Muscle of arm (tissue), 14 donors: ENCODE measurements at places on chromosomes 7 and 10.
A peak's percentile ranks its signal among the peaks of the same experiment; 100 is the strongest.

- no peak for DNase-seq
These were observed 720.2 kb downstream of the AUTS2 start for GRCh38 chr7:70318511-70318910.

DNA sequence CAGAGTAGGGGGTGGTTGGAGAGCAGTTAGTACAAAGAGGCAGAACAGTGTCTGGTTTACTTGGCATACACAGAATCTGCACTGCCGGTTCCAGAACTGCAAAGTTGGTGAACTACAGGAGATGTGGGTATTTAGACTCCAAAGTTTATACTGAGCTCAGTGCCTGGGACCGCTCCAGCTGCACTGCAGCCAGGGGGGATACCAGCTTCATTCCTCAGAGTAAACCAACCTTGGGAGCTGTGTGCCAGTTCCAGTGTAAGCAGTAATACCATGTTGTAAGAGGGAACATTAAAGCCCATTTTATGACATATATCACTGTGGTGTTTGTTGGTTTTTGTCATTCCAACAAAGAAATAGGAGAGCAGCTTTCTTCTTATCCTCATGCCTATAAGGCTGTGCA lies 23.4 kb downstream of the LOXL4 start:
- DNase-seq, result no peak

DNA sequence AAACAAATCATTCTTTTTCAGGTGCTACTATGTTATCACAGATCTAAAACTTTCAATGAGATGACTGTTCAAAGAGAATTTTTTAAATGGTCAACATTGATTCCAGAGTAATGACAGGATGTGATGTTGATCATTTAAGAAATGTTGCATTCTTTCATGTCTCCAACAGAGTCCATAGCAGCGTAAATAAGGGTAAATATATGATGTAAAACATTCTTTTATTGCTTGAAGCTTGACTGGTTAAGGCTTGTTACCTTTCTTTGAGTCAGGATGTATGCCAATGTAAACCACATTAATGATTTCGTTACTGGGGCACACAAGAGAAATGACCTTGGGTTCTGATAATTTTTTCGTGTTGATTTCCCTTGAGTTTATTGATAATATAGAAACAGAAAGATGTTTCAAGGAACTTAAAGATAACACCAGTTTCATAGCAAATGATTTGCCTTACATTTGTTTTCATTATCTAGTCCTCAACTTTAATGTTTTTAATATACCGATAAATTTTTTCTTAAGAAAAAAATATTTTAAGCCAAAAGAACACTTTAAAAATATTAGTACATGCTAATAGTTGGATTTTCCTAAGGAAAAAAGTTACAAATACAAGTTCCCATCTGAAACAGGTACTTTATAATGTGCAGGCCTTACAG lies 3.5 kb downstream of the STK17A start:
- no peak for DNase-seq

GRCh38 chr10:100531761-100532160 lies 2.1 kb upstream of the NDUFB8 start:
- DNase-seq, result no peak

DNA sequence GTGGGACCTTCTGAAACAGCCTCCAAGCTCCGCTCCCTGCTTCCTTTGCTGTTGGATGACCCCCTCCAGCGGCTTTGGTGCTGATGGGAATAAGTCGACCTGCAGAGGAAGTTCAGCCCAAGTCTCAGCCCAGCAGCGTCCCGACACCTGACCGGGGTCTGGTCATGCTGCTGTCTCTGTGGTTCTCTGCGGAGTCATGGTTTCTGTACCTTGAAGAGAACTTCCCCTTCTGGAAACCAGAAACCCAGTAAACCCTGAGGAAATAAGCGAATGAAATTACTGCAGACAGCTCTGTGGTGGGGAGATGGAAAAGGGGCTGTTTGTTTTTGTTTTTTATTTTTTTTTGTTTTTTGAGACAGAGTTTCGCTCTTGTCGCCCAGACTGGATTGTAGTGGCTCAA lies 18.3 kb upstream of the ZNF12 start:
- no peak for DNase-seq

DNA sequence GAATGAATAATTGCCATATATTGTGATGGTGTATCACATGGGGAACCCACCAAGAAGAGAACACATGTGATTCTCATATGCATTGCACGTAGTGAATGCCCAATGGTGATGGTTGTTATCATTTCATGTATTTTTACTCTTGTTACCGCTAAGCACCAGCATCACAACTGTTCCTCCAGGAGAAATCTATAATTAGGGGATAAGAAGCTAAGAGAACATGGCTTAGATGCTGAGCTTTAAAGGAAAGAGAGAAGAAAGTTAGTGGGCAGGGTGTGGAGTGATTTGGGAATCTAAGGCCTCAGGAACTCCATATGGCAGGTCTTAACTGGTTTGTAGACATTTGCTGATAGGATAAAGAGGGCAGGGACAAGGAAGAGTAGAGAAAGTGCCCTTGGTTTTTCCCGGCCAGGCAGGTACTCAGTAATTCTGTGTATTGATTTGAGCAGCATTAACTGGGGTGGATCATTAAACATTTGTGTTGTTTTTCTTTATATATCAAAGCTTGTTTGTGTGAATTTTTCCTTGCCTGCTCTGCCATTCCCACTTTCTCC lies 145.9 kb downstream of the LRRC4 start:
- DNase-seq, result no peak

GRCh38 chr7:36659172-36659516 lies 65.2 kb downstream of the AOAH start:
- no peak for DNase-seq

GRCh38 chr7:40621592-40621998 lies 486.8 kb downstream of the SUGCT start:
- no peak for DNase-seq

DNA sequence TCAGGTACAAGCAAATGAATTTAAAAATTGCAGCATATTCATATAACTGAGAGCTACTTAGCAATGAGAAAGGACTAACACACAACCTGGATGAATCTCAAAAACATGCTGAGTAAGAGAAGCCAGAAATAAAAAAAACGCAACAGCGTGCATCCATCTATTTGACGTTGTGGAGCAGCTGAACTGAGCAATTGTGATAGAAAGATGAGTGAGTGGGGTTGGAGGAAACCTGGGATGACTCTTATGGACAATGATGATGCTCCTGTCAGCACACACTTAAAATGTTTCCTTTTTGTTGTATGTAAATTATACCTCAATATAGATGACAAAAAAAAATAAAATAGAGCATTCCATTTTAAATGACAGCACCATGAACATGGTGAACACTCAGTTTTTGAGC lies 36.0 kb upstream of the AKR1E2 start:
- no peak for DNase-seq

DNA sequence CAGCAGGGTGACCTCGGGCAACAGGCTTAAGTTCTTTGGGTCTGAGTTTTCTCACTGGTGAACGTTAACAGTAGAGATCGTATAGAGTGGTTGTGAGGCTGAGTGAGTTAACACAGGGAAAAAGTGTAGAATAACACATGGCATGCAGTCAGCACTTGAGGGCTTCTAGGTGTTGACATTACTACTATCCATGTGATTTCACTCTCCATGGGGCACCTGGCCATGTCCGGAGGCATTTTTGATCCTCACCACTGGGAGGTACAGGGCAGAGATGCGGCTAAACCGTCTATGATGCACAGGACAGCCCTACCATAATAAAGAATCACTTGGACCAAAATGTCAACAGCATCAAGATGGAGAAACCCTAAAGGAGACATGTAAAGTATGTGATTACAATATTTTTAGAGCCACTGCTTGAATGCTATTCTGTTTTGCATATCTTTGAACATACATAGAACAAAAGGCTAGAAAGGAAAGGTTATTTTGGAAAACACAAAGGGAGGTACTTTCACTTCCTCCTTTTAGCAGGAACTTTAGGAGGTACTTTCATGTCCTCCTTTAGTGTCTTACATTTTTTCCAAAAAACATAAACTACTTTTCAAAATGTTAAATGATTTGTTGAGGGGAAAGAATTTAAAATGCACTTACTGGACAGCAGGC lies 44.3 kb downstream of the NOD1 start:
- no peak for DNase-seq

DNA sequence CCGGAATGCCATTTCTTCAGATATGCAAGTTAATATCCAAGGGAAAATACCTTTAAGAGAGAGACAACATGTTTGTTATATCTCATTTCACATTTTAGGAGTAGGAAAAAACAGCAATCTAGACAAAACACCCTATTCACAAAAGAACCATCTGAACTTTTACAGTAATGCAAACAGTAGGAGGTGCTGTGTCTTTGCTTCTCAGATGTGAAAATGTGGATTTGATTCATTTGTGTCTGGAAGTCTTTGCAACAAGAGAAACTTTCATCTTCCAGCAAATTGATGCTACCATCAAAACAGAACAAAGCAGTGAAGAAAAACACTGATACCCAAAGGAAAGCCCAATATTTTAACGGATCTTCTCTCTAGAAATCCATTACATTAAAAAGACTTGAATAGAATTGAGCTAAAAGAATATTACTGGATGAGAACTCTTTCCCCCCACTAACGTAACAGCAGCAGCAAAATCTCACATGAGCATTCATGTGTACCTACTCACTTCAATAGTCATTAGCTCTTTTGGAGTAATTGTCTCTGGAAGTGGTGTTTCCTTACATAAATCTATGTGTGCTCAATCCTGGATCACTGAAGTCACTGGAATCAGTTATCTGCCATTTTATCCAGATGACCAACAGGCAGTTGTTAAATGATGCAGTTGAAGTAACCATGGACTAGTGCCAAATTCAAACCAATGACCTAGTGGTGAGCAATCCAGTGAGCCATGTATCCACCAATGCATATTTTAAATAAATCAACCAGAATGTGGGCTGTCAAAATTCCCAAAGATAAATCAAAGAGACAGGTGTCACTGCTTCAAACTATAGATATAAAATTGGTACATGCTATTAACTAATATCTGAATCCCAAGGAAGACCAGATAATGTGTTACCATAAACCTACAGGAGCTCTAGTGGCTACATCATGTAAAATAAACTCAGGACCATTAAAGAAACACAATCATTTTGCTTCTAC lies 1.8 kb downstream of the SEMA3C start:
- DNase-seq, result peak; percentile 71

- peak; percentile 56 for DNase-seq
These were observed 72.6 kb upstream of the PDLIM1 start for GRCh38 chr10:95363303-95363912.

DNA sequence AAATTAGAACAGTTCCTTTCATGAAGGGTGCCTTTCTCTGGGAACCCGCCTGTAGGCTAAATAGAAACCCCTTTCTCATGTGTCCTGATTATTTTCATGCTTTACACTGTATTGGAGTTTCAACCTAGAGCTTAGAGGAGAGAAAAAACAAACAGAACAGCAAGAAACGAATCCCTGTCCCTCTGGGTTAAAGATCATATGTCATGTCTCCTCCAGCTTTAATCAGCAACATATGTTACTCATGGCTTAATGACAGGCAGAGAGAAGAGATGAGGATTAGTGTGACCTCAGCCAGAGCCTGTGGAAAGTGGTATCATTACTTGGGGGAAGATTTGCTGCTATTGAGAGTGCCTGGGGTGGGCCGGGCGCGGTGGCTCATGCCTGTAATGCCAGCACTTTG lies 32.1 kb downstream of the CRCP start:
- peak; percentile 66 for DNase-seq

DNA sequence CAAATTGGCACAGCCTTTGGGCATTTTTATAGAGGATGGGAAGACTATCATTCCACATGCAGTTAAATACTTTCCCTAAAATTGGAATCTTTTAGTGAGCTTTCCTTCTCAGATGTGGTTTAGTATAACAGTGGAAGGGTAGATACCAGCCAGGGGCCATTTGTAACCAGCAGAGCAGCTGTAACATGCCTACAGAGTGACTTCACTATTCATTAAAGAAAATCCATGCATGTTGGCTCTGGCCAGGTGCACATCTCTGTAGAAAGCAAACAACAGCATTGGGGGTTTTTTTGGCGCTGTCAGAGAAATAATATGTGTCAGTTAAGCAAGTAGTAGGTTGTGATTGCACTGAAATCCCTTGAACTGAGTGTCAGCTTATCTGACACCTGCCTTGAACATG lies 115.6 kb downstream of the LHFPL3 start:
- no peak for DNase-seq

- DNase-seq, result peak; percentile 74
These were observed 1064.1 kb upstream of the GHITM start for GRCh38 chr10:83075016-83075814.

DNA sequence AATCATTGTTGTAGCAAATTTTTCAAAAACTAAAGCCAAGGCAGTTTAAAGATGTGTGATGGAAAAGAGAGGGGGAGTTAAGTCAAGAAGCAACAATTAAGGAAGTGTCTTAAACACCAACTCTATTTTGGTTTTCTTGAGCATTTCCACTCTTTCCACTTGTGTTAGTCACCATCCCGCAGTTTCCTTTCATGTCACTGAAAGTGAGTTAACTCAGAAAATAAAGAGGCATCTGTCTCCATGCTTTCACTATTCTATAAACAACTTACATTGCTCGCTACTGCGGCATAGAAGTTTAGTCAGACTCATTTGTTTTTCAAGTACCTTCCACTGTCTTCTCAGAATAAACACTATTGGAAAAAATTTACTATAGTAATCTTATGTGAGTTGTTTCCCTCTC lies 284.9 kb upstream of the SEMA3D start:
- no peak for DNase-seq

DNA sequence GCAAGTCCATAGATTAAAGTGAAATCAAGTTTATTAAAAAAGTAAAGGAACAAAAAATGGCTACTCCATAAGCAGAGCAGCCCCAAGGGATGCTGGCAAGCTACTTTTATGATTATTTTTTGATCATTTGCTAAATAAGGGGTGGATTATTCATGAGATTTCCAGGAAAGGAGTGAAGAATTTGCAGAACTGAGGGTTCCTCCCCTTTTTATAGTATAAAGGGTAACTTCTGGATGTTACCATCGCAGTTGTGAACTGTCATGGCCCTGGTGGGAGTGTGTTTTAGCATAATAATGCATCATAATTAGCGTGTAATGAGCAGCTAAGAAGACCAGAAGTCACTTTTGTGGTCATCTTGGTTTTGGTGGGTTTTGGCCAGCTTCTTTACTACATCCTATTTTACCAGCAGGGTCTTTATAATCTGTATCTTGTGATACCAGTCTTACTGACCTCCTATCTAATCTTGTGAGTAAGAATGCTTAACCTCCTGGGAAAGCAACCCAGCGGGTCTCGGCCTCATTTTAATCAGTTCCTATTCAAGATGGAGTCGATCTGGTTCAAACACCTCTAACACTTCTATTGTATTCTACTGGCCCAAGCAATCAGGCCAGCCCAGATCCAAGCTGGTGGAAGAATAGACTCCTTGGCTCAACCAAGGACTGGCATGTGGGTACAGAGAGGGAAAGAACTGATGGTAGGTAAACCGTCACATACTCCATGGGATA lies 87.9 kb upstream of the NPSR1 start:
- no peak for DNase-seq

GRCh38 chr7:80466636-80467035 lies 45.2 kb downstream of the GNAT3 start:
- no peak for DNase-seq

- DNase-seq, result no peak
These were observed 227.8 kb upstream of the BMPER start for GRCh38 chr7:33677556-33677955.

DNA sequence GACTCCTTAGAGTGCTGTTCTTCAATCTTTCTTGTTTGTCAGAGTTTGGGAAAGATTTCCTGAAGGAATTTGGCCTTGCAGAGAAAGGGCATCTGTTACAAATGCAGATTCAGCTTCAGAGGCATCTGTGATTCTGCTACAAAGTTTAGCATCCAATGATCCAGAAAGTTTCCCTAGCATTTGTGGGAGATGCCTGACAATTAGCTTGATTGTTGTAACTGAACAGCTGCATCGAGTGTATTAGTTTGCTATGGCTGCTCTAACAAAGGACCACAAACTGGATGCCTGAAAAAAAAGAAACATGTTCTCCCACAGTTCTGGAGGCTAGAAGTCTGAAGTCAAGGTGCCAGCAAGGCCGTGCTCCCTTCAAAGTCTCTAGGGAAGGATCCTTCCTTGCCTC lies 365.1 kb downstream of the GRID1 start:
- DNase-seq, result no peak
